ENCODE measurements at places on chromosomes 3 and 15. TPM values are rescaled to one million over a fixed set of nuclear protein-coding genes. Genes with fewer than 3 reads are reported as not detected.
A peak's percentile ranks its signal among the peaks of the same experiment; 100 is the strongest.

DNA sequence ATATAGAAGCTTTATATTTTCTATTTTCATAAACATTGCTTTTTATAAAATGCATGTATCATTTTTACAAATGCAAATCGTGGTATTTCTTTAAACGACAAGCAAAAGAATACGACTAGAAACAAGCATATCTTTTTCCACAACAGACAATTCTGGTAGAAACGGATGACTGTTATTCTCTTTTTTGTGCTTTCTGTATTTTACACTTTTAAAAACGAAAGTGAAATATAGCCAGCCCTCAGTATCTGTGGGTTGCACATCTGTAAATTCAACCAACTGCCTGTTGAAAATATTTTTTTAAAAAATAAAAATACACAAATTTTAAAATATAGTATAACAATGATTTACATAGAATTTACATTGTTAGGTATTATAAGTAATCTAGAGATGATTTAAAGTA lies 61.3 kb downstream of the PRTG start:
- H3K4me1 ChIP-seq, result no peaks in the 10 kb centered on the region
- no peak overlapping the region for H3K4me3 ChIP-seq
- no peaks in the 10 kb centered on the region for H3K36me3 ChIP-seq
- DNase-seq, result no peak
- H3K27me3 ChIP-seq, result no peaks in the 10 kb centered on the region

- no peak for DNase-seq
- H3K4me3 ChIP-seq, result peak overlapping the region; percentile 8
- H3K4me1 ChIP-seq, result peaks cover 86% of the 10 kb centered on the region
- peaks cover 10% of the 10 kb centered on the region for H3K36me3 ChIP-seq
- peak overlapping the region; percentile 73 for H3K27ac ChIP-seq
These were observed 3.9 kb downstream of the NSUN3 start for GRCh38 chr3:94066506-94067500.

GRCh38 chr3:195666-196065 lies 897 bp upstream of the CHL1 start:
- H3K36me3 ChIP-seq, result peaks cover 4% of the 10 kb centered on the region
- peaks cover 15% of the 10 kb centered on the region for H3K27me3 ChIP-seq
- no peak overlapping the region for H3K27ac ChIP-seq
- peaks cover 6% of the 10 kb centered on the region for H3K4me1 ChIP-seq
- no peak overlapping the region for H3K4me3 ChIP-seq

- DNase-seq, result no peak
- H3K36me3 ChIP-seq, result no peaks in the 10 kb centered on the region
- H3K4me3 ChIP-seq, result no peak overlapping the region
These were observed 58.1 kb upstream of the C15orf61 start for GRCh38 chr15:67462875-67463274.

Gene BFSP2
- not detected for polyA plus RNA-seq

- H3K27me3 ChIP-seq, result peaks cover 8% of the 10 kb centered on the region
- peaks cover 6% of the 10 kb centered on the region for H3K4me1 ChIP-seq
- DNase-seq, result no peak
- H3K27ac ChIP-seq, result no peak overlapping the region
- H3K4me3 ChIP-seq, result no peak overlapping the region
These were observed 4.8 kb upstream of the RHOV start for GRCh38 chr15:40878785-40879184.

DNA sequence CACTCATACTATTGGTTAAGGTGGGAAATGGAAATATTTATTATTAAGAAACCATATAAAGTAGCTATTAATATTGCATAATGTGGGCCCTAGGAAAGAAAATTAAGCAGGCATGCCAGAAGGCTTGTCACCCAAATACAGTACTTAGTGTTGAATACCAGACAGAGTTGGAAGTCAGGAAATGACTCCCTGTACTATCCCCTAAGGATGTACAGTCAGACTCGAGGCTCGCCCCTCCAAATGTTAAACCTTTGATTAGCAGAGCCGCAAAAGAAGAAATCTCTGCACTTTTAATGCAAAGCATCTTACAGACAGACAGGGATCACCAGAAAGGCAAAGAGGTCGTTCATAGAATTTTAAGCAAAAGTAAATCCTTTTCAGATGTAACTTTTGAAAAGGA lies 11.3 kb upstream of the RBSN start:
- H3K4me1 ChIP-seq, result peaks cover 3% of the 10 kb centered on the region
- peaks cover 3% of the 10 kb centered on the region for H3K27me3 ChIP-seq
- H3K4me3 ChIP-seq, result no peak overlapping the region
- no peaks in the 10 kb centered on the region for H3K36me3 ChIP-seq
- no peak for DNase-seq
- no peak overlapping the region for H3K27ac ChIP-seq

Gene GPR149
- not detected for polyA plus RNA-seq

GRCh38 chr3:31369637-31370379 lies 162.9 kb upstream of the STT3B start:
- H3K36me3 ChIP-seq, result no peaks in the 10 kb centered on the region
- no peaks in the 10 kb centered on the region for H3K27me3 ChIP-seq
- no peak overlapping the region for H3K4me3 ChIP-seq
- no peak for DNase-seq

DNA sequence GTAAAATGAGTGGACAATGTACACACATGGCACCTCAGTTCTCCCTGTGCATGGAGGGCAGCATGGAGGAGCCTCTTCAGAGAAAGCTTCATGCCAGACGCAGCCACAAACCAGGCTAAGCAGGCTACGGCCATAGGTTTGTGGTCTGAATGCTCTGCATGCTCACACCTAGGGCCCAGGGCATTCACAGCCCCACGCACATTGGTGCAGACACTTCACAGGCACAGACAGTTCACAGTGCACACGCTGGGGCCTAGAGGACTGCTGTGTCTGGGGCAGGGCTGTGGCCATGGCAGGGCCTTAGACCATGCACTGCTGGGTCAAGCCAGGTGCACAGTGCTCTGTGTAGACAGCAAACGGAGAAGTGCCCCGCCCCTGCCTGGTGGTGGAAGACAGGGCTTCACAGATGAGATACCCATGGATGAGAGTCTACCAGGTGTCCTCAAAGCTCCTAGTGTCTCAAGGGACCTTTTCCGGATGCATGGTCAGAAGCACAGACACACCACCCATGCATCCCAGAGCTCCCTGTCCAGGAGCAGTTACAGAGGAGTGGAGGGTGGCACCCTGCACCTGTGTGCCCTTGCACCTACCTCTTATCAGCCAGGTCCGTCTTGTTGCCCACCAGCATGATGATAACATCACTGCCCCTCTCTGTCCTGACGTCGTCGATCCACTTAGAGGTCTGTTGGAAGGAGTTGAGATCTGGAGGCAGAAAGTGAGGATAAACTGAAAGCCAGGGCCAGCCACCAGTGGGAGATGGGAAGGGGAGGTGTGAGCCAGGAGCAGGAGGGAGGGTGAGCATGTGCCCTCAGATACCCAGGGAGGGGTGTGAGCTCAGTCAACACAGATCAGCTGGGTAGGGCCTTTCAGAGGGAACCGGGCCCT lies 33.5 kb downstream of the SRPRB start:
- no peak overlapping the region for H3K4me3 ChIP-seq
- no peaks in the 10 kb centered on the region for H3K36me3 ChIP-seq
- H3K4me1 ChIP-seq, result no peaks in the 10 kb centered on the region
- H3K27ac ChIP-seq, result no peak overlapping the region
- peaks cover 3% of the 10 kb centered on the region for H3K27me3 ChIP-seq
- DNase-seq, result no peak

DNA sequence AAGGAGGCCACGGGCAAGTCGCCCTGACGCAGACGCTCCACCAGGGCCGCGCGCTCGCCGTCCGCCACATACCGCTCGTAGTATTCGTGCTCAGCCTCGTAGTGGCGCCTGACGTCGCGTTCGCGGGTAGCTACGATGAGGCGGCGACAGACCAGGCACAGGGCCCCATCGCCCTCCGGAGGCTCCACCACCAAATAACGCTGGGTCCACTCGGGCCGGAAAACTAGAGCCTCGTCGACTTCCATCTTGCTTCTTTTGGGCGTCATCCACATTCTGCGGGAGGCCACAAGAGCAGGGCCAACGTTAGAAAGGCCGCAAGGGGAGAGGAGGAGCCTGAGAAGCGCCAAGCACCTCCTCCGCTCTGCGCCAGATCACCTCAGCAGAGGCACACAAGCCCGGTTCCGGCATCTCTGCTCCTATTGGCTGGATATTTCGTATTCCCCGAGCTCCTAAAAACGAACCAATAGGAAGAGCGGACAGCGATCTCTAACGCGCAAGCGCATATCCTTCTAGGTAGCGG lies at the start of gene EPM2AIP1:
Gene EPM2AIP1, minus strand, starts transcription at position 326 of the 520 bp plus-strand sequence. Its CDS starts 54 bp downstream, at position 272.
- H3K4me3 ChIP-seq, result no peak within 1 kb of the TSS
- H3K27me3 ChIP-seq, result no peaks in the 10 kb centered on the region
- H3K27ac ChIP-seq, result no peak within 1 kb of the TSS
- peaks cover 22% of the 10 kb centered on the region for H3K36me3 ChIP-seq

Gene MME
- not detected for polyA plus RNA-seq

- H3K4me3 ChIP-seq, result no peak overlapping the region
- no peaks in the 10 kb centered on the region for H3K27me3 ChIP-seq
- no peak overlapping the region for H3K27ac ChIP-seq
- no peaks in the 10 kb centered on the region for H3K36me3 ChIP-seq
These were observed 14.8 kb downstream of the EEFSEC start for GRCh38 chr3:128167973-128168674.

GRCh38 chr3:20060974-20061685 lies 20.9 kb downstream of the KAT2B start:
- H3K36me3 ChIP-seq, result peaks cover 4% of the 10 kb centered on the region
- H3K27ac ChIP-seq, result peak overlapping the region; percentile 74
- H3K4me3 ChIP-seq, result peak overlapping the region; percentile 78
- H3K27me3 ChIP-seq, result peaks cover 4% of the 10 kb centered on the region

DNA sequence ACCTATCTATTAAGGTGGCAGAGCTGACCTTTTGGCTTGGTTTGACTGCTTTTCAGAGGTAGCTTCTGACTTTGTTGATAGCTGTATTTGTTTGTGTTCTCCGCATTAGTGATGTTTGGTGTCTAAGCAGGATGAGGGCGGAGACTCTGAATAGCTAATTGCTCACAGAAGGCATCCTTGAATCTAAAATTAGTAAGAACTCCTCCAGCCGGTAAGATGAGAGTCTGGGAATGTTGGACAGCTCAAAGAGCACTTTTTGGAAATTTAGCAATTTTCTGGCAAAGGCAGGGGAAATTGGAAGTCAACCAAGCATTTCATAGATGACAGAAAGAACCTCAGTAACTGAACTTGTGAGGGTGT lies 174.1 kb downstream of the KLHL25 start:
- H3K4me3 ChIP-seq, result no peak overlapping the region
- no peak for DNase-seq
- no peak overlapping the region for H3K27ac ChIP-seq
- H3K4me1 ChIP-seq, result peaks cover 34% of the 10 kb centered on the region

DNA sequence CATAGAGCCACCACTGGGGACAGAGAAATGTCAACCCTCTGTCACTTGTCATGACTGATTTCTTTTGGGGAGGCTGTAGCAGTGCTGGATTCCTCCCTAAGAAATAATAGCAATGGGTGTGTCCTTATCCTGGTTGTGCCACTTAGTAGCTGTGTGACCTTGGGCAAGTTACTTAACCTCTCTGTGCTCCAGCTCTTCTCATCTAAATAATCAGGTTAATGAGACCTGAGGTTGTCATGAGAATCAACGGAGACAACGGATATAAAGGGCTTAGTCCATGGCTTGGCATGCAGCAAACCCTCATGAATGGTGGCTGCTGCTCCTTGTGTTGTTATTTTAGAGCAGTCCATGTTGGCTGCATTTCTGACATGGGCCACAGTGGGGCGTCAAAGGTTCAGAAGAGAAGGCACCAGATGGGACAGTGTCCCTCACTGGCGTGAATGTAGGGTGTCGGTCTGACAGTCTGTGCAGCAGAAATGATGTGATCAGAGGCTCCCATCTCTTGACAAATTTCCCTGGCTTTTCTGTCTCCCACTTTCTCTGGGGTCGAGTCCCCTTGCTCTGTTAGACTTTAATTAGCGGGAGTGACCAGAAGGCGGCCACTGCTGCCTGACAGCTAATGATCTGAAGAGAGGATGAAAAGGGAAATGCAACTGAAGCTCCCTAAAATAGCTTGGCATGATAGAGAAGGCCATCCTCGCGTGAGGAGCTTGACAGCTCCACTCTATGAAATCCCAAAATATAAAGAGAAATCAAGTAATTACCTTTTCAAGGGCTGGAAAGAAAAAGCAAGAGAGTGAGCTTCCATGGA lies 209.4 kb downstream of the CADPS start:
- no peak for DNase-seq
- H3K36me3 ChIP-seq, result no peaks in the 10 kb centered on the region
- H3K4me1 ChIP-seq, result no peaks in the 10 kb centered on the region
- H3K27ac ChIP-seq, result no peak overlapping the region
- H3K4me3 ChIP-seq, result no peak overlapping the region
- no peaks in the 10 kb centered on the region for H3K27me3 ChIP-seq

- no peak overlapping the region for H3K4me3 ChIP-seq
- DNase-seq, result no peak
- H3K36me3 ChIP-seq, result no peaks in the 10 kb centered on the region
- H3K27me3 ChIP-seq, result peaks cover 5% of the 10 kb centered on the region
- no peak overlapping the region for H3K27ac ChIP-seq
These were observed 24.8 kb downstream of the GABRA5 start for GRCh38 chr15:26891448-26892181.

- H3K36me3 ChIP-seq, result no peaks in the 10 kb centered on the region
- no peak overlapping the region for H3K4me3 ChIP-seq
- H3K4me1 ChIP-seq, result no peaks in the 10 kb centered on the region
- peaks cover 3% of the 10 kb centered on the region for H3K27me3 ChIP-seq
- H3K27ac ChIP-seq, result no peak overlapping the region
These were observed 33.8 kb downstream of the MRAS start for GRCh38 chr3:138381950-138382715.

Gene C3orf52
- 0.29 TPM for polyA plus RNA-seq

Gene MB21D2
- 0.07 TPM for polyA plus RNA-seq

GRCh38 chr3:123451186-123451585 lies 2.3 kb upstream of the ADCY5 start:
- H3K4me3 ChIP-seq, result no peak overlapping the region
- H3K27me3 ChIP-seq, result peaks cover 25% of the 10 kb centered on the region
- H3K36me3 ChIP-seq, result no peaks in the 10 kb centered on the region
- H3K27ac ChIP-seq, result no peak overlapping the region

GRCh38 chr15:68154923-68155559 lies 50.1 kb downstream of the CALML4 start:
- H3K4me3 ChIP-seq, result no peak overlapping the region
- H3K4me1 ChIP-seq, result no peaks in the 10 kb centered on the region
- peaks cover 12% of the 10 kb centered on the region for H3K36me3 ChIP-seq
- peak; percentile 8 for DNase-seq

Gene CYP1A1
- not detected for polyA plus RNA-seq

Gene WNT7A
- not detected for polyA plus RNA-seq

DNA sequence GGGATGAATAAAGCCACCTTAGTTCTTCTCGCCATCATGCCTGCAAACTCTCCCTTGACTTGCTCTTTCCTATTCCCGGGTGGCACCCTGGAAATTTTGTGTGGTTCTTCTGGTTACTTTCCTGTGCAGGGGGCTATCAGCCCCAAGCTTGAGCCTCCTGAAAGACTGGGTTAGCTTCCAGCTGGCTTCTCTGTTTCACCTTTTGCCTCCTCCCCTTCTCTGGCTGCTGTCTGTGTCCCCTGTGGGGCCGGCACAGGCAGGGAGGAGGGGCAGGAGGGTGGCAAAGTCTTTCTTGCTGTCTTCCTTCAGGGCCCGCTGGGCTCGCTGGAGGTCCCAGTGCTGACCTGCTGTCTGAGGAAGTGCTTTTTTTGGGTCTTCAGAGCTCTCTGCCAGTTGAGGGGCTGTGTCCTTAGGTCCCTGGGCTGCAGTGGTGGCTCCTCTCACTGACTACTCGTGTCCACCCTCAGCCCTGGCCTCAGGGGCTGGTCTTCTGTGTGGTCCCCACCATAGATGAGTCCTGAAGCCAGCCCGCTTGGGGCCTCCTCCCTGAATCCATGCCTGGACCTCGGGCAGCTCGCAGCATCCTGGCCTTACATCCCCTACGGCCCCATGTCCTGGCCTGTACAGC lies 196.5 kb downstream of the KLF13 start:
- H3K27me3 ChIP-seq, result peaks cover 6% of the 10 kb centered on the region
- no peak overlapping the region for H3K4me3 ChIP-seq
- no peaks in the 10 kb centered on the region for H3K36me3 ChIP-seq
- H3K4me1 ChIP-seq, result no peaks in the 10 kb centered on the region
- no peak for DNase-seq

Gene NISCH
- polyA plus RNA-seq, result 12.3 TPM
